ENCODE measurements at places on chromosomes 3 and 15. TPM values are rescaled to one million over a fixed set of nuclear protein-coding genes. Genes with fewer than 3 reads are reported as not detected.

DNA sequence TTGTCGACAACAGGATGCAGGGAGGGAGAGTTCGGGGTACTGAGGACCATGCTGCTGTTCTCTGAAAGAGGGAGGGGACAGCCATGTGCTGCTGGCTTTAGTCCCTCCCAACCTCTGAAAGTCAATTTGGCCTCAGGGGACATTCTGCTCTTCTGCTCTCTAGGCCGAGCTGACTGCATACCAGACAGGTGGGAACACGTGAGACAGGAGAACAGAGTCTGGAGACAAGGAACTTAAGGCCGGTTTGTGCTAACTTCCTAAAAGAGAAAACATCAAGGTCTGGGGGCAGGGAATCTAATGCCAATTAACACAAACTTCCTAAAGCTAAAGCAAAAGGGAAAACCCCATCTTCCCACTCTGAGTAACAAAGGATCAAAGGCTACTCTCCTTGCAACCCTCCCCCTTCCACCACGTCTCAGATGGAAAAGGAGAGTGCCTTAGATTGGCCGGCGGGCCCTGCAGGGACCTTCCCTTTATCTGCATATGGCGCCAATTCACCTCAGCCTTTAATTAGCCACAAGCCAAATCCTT is 41.0 kb downstream of the SLCO2A1 start:
- DNase-seq = no peak

- no peak for DNase-seq
These were observed 5.0 kb downstream of the TMEM207 start for GRCh38 chr3:190444576-190445145.

GRCh38 chr3:153829606-153830170 is 291.5 kb upstream of the ARHGEF26 start:
- DNase-seq = no peak

GRCh38 chr3:39810647-39811161 is 1.3 kb downstream of the MYRIP start:
- DNase-seq = no peak

- DNase-seq = peak; percentile 81
These were observed 19.8 kb downstream of the RAB7A start for GRCh38 chr3:128745742-128746141.

DHFR2 gene
- total RNA-seq = 3.5 TPM

GRCh38 chr15:100008258-100008657 is 275.0 kb upstream of the LYSMD4 start:
- DNase-seq = no peak

DNA sequence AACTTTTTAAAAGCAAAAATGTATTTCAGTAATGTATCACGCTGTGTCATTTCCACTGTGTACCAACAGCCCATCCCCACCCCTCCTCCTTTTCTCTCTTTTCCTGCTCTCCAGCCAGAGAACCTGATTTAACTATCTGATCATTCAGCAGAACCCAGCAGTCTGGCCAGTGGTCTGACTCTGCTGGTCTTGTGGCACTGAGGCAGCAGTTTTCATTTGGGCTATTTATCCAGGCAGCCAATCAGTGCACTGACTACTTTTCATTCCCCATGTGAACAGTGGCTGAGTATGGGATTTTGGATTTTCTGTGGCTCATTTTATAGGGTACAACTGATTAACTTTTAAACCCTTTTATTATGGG is 56.3 kb downstream of the GPR171 start:
- peak; percentile 13 for DNase-seq

- DNase-seq = no peak
These were observed 10.1 kb upstream of the WNT5A start for GRCh38 chr3:55497250-55497649.

- no peak for DNase-seq
These were observed 123.5 kb upstream of the CRBN start for GRCh38 chr3:3302964-3303363.

DNA sequence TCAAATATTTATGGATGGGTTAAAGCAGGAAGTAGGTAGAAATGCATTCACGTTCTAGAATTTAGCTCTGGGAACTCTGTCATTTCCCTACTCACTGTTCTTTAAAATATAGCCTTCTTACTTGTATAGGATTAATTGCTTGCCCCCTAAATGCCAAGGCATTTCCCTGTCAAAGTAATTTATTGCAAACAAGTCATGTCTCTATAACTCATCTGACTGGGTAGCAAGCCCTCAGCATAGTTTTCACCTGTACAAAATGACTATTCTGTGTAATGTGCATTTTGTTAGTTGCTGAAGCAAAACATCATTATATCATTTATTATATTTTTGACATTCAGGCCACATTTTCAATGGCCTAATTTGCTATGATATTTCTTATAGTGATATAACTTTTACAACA is 1308.2 kb upstream of the EPHA6 start:
- DNase-seq = no peak

LRTM1 gene
- total RNA-seq = not detected

DNA sequence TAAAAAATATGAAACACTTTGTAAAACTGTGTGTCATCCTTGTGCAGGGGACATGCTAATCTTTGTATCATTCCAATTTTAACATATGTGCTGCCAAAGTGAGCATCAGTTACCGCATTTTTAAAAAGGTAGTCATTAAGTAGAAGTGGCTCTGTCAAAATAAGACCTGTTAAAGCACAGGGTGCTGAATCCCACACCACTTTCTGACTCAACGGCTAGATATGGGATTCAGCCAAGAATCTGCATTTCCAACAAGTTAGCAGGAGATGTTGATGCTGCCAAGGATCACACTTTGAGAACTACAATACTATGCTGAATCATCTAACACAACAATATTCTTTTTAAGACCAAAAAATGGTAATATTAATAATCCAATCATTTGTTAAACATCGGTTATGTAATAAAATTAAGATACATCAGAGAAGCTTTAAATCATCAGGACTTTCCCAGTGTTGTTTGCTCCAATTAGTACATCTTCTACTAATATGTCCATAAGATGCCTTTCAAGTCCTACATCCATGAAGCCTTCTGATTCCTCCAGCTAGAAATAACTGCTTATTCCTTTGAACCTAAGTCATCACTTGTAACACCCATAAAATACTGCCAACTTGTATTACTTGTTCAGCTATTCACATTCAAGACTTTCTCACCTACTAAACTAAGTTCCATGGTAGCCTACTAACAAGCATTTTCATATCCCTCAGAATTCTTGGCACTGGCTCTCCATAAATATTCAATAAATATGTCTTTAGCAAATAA is 71.1 kb downstream of the TBL1XR1 start:
- no peak for DNase-seq

SLC28A2 gene
- not detected for total RNA-seq

GRCh38 chr3:126347543-126348161 is 9.6 kb downstream of the KLF15 start:
- DNase-seq = peak; percentile 78

CRYGS gene
- total RNA-seq = 0.88 TPM

NLGN1 gene
- total RNA-seq = 7.7 TPM

RASGRP1 gene
- total RNA-seq = 0.36 TPM

SNRPN gene
- total RNA-seq = 117 TPM

SLC38A3 gene
- 0.29 TPM for total RNA-seq

GRCh38 chr3:43921056-43921648 is 230.4 kb downstream of the ABHD5 start:
- no peak for DNase-seq

DNA sequence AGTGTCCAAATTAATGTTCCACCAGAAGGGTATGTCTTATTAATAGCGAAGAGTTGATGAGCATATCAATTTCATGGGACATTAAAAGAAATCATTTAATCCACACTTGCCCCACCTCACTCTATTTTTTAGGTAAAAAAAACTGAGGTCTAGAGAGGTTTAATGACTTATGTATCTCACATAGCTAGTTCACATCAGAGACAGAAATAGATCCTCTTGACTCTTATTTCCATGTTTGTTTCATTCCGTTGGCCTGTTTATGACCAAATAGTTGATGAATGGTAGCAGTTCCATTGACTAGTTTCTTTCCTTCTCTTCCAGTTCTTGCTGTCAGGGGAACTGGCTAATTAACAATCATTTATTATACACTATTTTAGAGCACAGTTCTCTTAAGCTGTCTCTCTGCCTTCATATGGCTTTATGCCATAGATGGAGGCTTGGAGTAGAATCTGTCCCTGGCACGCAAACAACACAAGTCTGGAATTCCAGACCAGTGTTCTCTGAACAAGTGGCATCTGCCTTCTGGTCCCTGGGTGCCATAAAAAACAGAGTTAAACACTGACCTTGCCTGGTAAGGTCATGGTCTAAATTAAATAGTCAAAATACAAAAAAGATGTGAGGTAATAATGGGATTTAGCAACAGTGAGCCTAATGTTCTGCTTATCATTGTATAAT is 220.0 kb upstream of the CGNL1 start:
- no peak for DNase-seq

DNA sequence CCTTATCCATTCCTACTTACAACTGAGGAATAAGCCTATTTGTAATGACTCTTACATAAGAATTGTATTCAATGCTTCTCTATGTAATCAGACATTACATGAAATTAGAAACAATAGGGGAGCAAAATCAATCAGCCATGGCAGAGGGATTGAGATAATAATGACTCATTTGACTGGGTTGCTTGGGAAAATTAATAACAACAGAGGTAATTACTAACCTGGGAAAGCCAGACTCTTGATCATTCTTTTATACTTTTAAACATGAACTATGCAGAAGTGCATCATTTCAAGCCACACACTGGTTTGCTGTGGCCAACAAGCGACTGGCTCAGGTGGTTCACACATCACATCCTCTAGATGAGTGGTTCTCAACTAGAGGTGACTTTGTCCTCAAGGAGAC is 126.3 kb upstream of the CRBN start:
- DNase-seq = peak; percentile 19

- peak; percentile 94 for DNase-seq
These were observed 10.6 kb downstream of the MAPKAPK3 start for GRCh38 chr3:50627407-50628051.

STT3B gene
- 247 TPM for total RNA-seq

GOLGA8R gene
- 3.3 TPM for total RNA-seq

DNA sequence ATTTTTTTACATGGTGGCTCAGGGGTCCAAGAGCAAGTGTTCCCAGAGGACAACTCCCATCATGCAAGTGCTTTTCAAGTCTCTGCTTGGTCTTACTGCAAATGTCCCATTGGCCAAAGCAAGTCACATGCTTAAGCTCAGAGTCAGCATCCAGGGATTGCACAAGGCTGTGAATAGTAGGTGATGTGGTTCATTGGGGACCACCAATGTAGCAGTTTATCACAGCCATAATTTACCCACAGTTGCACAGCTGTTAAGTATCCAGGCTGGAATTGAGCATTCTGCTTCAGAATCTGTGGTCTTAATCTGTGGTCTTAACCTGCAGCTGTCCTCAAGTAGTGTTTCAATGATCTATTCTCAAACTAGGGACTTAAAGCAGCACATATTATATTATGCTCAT is 71.4 kb upstream of the PLCL2 start:
- no peak for DNase-seq

- DNase-seq = no peak
These were observed 324.2 kb upstream of the ATP11B start for GRCh38 chr3:182469086-182469485.

GRCh38 chr15:36275656-36276055 is 303.8 kb upstream of the CDIN1 start:
- no peak for DNase-seq

GRCh38 chr3:52001443-52001974 is 5.8 kb upstream of the RPL29 start:
- peak; percentile 97 for DNase-seq

DNA sequence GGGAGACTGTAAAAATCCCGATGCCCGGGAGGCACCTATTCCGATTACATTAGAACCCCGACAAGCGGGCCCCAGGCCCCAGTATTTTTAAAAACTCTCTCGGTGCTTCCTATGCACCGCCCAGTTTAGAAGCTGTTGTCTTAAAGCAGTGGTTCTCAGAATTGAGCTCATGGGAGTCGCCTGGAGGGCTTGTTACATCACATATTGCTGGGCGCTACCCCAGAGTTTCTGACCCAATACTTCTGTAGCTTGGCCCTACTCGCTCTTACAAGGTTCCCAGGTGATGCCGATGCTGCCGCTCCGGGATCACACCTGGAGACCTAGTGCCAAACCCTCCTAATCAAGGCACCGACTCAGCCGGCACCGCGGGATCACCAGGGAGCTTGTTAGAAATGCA is 35.2 kb downstream of the CPN2 start:
- DNase-seq = peak; percentile 86

GRCh38 chr3:87076946-87077345 is 86.0 kb upstream of the VGLL3 start:
- DNase-seq = peak; percentile 44

DNA sequence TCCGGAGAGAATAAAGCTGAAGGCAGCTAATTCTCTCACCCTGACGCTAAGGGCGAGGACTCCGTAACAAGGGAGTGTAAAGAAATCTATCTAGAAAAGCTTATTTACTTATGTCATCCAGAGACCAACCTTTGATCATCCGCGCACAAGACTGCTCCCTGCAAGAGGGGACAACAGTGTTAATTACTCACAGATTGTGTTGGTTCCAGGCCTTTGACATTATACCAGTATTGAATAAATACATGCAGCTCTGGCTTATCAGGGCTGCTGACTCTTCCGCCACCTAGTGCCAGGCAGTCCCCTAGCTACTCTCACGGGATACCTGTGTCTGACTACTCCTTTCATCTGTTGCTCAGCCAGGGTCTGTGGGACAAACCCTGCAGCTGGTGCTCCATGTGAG is 211.7 kb downstream of the DTWD1 start:
- no peak for DNase-seq

GRCh38 chr3:123559040-123559861 is 25.6 kb downstream of the HACD2 start:
- DNase-seq = peak; percentile 21

ECE2 gene
- total RNA-seq = not detected

GRCh38 chr3:45887759-45888511 is 1.6 kb downstream of the CCR9 start:
- DNase-seq = no peak

ALCAM gene
- total RNA-seq = 276 TPM

DNA sequence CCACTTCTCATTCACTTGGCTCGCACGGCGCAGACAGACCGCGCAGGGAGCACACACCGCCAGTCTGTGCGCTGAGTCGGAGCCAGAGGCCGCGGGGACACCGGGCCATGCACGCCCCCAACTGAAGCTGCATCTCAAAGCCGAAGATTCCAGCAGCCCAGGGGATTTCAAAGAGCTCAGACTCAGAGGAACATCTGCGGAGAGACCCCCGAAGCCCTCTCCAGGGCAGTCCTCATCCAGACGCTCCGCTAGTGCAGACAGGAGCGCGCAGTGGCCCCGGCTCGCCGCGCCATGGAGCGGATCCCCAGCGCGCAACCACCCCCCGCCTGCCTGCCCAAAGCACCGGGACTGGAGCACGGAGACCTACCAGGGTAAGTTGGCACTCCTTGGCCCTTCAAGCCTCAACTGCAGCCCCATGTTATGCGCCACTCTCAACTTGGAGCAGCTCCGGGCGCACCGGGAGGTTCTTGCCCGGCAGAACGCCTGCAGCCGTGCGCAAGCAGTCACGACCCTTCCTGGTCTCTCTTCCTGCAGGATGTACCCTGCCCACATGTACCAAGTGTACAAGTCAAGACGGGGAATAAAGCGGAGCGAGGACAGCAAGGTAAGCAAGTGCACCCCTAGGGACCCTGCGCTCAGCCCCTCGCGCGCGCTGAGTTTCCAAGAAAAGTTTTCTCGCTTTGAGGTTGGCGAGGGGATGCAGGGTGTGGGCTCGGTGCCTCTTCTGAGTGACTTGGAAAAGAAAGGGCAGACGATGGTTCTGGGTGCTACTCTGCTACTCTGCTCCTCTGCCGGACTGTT is at the start of gene BHLHE40:
TSS of gene BHLHE40 (plus strand) at position 10 of the 801 bp plus-strand sequence. CDS start at position 292, 282 bp downstream.
- DNase-seq = no peak

All from osteoblast (primary cell).